ENCODE measurements at places on chromosomes 1 and 21.

GRCh38 chr1:58896246-58897183 is 112.7 kb upstream of the JUN start:
- DNase-seq: no peak

- no peak for DNase-seq
Observed at GRCh38 chr1:145985502-145986439, 10.6 kb downstream of the TXNIP start.

- no peak for DNase-seq
Observed at GRCh38 chr1:76293831-76294230, 219.3 kb downstream of the ST6GALNAC3 start.

DNA sequence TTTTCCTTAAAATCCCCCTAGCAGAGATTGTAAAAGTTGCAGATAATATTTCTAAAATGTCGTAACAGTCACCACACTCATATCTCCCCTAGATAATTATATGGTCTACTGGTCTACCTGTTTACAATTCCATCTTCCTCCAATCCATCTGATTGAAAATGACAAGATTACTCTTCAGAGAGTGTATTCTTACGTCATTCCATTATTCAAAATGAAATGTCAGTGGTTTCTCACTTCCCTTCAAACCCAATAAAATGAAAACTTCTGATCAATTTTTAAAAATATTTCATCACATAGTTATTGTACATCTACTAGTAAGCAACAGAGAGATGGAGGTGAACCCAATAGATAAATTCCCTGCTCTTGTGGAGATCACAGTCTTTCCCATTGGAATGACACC is 202.2 kb upstream of the C8B start:
- no peak for DNase-seq

DNA sequence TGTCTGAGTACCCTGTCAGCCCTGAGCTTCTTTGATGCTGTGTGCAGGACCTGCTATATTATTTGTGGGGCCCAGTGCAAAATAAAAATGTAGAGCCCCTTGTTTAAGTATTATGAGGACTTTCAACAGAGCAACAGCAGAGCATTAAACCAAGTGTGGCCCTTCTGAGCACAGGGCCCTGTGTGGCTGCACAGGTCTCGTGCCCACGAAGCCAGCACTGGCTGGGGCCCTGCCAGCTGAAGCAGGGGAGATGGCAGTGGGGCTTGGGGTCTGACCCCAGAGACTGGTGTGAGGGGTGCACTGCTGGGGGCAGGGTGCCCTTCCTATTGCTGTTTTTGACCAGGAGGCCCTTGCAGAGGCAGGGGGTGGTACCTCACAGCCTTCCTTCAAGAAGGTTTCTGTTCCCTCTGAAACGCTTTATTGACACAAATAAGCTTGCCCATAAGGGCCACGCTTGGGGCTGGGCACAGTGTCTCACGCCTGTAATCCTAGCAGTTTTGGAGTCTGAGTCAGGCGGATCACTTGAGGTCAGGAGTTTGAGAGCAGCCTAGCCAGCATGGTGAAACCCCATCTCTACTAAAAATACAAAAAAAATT is 2.2 kb upstream of the SEMA4A start:
- DNase-seq: peak; percentile 32

DNA sequence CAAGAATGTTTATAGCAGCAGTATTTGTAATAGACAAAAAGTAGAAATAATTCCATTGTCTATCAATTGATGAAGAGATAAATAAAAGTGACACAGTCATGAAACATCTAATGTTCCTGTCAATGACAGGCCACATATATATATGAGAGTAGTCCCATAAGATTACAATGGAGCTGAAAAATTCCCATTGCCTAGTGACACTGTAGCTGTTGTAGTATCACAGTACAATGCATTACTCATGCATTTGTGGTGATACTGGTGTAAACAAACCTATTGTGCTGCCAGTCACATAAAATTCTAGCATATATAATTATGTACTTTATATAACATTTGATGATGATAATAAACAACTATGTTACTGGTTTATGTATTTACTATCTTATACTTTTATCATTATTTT is 141.9 kb upstream of the LYPLAL1 start:
- no peak for DNase-seq

DNA sequence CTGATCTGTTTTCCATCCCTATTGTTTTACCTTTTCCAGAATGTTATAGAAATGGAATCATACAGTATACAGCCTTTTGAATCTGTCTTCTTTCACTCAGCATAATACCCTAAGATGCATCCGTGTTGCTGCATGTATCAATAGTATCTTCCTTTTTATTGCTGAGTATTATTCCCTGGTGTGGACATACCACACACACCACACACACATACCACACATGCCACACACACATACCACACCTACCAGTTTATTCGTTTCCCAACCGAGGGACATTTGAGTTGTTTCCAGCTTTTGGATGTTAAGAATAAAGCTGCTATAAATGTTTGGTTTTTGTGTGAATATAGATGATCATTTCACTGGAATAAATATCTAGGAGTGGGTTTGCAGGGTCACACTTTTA is 22.2 kb upstream of the SLC30A1 start:
- DNase-seq: no peak

GRCh38 chr1:150507912-150508864 is at the start of gene ECM1:
Gene ECM1 (plus strand): TSS chr1:150508109. CDS start chr1:150508210, 101 bp downstream.
- DNase-seq: no peak

GRCh38 chr1:194477908-194478307 is 1291.5 kb upstream of the B3GALT2 start:
- DNase-seq: no peak
